Frontal cortex (tissue), 4 donors: ENCODE measurements at places on chromosomes 11 and 22.

DNA sequence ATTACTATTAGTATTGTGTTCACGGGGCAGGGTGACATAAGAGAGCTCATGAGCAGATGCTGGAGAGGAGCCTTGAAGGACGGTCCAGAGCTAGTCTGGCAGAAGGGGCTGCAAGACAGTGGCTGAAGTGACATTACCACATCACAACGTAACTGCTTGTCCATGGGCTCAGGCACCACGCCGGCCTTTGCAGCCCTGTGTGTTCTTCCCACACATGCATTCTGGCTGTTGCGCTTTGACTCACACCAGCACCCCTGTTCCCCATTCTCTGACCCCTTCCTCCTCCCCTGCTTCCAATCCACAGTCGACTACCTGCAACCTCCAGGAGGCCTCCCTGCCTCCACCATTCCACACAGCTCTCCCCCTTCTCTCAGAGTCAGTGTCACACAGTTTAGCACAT lies 103.3 kb downstream of the ME3 start:
- DNase-seq: no peak

GRCh38 chr11:109772892-109773291 lies 320.3 kb upstream of the ZC3H12C start:
- DNase-seq: no peak

DNA sequence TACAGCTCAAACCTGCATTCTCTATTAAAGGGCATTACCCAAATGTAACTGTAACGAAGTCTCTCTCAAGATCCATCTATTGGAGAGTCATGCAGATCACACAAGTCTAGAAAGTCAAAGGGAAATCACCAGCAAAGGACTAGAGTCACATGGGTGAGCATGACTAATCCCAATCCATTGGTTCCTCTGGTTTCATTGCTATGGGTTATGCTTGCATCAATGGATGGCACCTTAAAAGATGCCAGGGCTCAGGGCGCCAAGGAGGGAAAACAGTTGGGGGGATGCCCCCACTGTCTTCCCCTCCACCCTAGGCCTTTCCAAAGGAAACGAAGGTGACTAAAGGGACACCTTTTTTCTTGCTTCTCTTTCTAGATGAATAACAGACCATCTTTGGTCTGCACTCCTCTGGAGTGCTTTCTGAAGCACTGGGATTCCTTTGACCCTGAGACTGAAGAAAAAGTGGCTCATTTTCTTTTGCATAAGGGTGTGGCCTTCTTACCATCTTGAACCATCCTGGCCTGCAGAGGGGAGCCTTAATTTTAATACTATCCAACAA lies 8.1 kb downstream of the NXPE4 start:
- no peak for DNase-seq

DNA sequence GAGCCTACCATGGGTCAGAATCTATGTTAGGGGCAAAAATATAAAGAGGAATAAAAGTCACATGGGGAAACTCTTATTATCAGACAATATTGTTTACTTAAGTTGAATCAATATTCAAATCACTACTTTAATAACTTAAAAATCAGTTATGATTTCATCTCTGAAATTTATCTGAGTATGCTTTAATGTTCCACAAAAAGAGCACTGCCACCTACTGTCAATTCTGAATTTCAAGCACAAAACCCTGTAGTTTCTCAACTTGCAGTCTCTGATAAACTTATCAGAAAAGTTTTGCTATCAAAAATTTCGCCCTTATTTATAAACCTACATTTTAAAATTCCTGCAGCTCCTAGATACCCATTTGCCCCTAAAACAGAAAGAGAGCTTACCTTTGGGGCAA lies 47.3 kb downstream of the RDX start:
- no peak for DNase-seq

DNA sequence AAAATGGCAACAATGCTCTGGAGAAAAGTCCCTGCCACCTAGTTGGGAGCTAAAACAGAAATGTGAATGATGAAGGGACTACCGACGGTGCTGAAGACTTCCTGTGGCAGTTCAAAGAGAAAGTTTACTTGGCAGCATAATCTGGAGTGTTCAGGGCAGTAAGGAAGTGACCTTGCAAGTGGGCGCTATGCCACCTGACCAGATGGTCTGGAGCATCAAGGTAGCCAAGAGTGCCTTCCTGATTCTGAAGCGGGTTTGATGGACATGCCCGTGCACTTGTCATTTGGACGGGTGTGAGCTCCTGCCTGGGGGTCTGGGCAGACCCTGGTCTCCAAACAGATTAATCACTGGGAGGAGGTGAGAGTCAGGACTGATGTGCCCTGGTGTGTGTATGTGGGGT lies 1.8 kb upstream of the SNX19 start:
- no peak for DNase-seq
